ENCODE measurements at places on chromosomes 4 and X.

DNA sequence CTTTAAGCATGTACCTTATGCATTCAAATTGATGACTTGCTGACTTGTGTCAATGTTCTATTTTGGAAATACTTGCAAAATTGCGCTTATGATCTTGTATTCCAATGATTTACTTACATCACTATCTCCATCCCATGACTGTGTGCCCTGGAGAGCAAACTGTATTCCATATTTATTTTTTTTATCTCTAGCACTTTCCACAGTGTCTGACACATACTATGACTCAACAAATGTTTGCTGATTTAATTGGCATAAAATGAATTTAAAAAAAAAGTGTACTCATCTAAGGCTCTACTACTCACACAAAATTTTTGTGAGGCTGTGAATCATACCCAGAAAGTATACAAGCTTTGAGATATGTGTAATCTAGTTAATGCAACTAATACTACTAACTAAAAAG is 1066.8 kb upstream of the ADGRL3 start:
- DNase-seq, result no peak

DNA sequence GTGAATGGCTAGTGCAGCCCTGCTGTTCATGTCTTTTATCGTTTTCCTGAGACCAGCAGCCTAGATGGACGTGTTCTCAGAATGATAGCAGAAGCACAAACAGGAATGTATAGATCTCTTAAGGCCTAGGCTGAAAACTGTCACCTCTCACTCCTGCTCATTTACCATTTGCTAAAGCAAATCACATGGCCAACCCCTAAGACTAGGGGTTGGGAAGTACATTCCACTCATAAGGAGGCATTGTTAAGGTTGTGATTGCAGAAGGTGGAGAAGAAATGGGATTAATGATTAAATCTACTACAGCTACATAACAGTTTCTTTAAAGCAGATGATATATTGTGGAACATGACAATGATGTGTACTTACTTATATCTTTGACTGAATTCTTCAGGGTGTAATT is 536.8 kb upstream of the FTHL17 start:
- no peak for DNase-seq

DNA sequence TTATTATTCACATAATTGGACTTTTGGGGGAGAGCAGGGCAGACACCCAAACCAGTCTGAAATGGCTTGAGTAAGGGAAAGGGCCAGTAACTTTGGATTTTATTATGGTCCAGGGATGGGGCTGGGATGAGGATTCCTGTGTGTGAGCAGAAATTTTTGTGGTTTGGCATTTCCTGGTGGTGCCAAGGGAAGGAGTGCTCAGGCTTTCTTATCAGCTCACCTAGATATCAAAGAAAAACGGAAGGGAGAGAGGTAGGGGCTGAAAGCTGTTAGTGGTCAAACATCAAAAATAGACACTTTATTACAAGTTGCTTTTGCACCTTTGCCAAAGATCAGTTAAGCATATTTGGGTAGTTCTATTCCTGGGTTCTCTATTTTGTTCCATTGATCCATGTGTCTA is 128.5 kb upstream of the DIPK2B start:
- no peak for DNase-seq

GRCh38 chr4:3368841-3369760 is 72.7 kb upstream of the HGFAC start:
- peak; percentile 72 for DNase-seq

DNA sequence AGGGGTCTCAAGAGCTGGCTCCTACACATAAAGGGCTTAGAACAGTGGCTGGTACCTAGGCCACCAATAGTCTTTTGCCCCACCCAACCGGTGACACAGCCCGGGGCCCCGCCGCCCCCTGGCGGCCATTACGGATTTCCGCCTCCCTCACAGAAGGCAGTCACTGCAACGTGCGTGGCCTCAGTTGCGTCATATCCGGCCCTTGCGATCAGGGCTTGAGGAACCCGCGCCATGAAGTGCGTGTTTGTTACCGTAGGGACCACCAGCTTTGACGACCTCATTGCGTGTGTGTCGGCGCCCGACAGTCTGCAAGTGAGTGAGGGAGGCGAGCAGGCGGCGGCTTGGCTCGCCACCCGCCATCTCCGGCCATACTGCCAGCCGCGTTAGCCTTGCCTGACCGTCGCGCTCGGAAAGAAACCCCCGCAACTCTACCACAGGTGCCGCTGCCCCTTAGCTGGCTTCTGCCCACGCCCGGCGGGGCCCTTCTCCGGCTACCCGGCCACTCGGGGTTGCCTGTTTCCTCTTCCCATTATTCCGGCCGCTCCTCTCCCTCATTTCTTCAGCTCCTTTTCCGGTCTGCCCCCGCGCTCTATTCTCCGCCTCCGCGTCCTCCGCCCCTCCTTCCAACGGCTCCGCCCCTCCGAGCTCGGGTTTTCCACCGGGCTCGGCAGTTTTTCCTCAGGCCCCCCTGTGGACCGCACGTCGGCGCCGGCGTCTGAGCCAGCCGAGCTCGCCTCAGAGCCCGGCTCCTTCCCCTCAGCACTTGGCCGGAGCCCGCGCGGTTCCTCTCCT is at the start of gene ALG13:
Gene ALG13 (plus strand): TSS at position 183 of the 792 bp plus-strand sequence. CDS start 49 bp downstream, at position 232.
- DNase-seq, result peak; percentile 84

Measured in Jurkat, Clone E6-1 (cell line).